Muscle of arm (tissue), 14 donors: ENCODE measurements at places on chromosomes 2 and 18. TPM values are rescaled to one million over a fixed set of nuclear protein-coding genes. Genes with fewer than 3 reads are reported as not detected.

DNA sequence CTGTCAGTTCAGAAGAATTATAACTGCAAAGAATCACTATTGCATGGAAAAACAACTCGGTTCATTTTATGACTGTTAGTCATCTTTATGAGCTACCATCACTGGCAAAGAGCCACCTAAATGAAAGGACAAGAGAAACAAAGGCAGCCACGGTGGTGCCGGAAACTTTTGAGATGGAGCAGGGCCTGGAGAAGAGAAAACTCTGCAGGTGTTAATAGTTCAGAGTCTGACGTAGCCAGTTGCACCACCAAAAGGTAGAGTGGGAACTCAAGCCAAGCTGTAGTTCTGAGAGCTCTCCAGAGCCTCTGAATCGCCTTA lies 110.9 kb downstream of the FTCDNL1 start:
- no peak for DNase-seq

GRCh38 chr18:13791181-13791580 lies 32.8 kb upstream of the MC5R start:
- no peak for DNase-seq

The CHCHD5 gene
- 18.1 TPM for polyA plus RNA-seq

The TRIM43 gene
- not detected for polyA plus RNA-seq
